ENCODE measurements at places on chromosomes 4 and X.

GRCh38 chr4:1113311-1114009 lies at the start of gene RNF212:
RNF212 (minus strand) TSS chr4:1113564; CDS start chr4:1113464, 100 bp downstream.
- peak; percentile 18 for DNase-seq

DNA sequence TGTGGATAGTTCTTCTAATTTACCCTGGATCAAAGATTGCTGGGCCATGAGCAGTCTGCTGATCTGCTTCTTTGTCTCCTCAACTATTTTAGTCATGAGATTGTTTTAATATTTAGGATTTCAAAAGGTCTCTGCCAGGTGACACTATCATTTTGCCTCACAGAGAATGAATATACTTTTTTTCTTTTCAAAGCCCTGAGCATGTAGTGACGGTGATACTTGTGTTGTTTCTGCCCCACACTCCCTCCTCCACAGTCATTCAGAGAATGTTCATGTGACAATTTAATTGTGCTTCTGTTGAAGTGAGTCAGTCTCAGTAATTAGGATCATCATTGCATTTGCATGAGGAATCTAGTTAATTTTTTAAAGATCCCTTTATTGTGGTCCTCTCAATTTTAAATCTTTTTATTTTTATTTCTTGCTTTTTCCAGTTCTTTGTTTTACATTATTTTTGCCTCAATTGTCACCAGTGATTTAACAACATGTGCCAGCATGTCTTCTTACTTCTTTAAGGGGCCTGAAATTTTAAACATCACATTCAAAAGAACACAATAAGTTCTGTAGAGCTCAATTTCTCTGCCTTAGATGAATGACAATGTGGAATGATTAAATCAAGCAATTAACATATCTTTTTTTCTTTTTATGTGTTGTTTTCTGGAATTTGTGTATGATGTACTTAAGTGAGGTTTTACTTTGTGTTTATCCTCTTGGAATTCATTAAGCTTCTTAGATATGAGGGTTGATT lies 12.3 kb downstream of the MMRN1 start:
- DNase-seq: peak; percentile 6

- no peak for DNase-seq
Measured at GRCh38 chr4:19429684-19430083, 822.0 kb upstream of the SLIT2 start.

DNA sequence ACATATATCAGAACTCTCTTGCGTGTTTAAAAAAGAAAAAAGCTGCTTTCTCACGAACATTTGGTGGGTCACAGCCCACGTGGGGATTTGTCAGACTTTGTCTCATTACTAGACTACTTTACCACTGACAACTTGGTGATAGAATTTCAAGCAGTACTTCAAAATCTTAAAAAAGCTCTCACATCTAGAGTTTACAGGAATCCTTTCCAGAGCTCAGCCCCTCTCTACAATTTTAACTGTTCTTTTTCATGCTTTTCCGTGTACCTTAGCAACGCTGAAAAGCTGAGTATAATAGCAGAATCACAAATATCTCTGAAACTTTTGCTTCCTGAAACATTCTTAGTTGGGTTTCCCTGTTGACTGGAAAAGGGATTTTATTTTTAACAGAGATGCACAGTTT lies 50.2 kb downstream of the SMAD1 start:
- no peak for DNase-seq

- peak; percentile 28 for DNase-seq
Measured at GRCh38 chr4:186400676-186401075, 134.7 kb downstream of the F11 start.

- DNase-seq: no peak
Measured at GRCh38 chr4:70110917-70111316, 43.1 kb upstream of the PRR27 start.

GRCh38 chr4:27830251-27830650 lies 969.6 kb downstream of the STIM2 start:
- DNase-seq: no peak

DNA sequence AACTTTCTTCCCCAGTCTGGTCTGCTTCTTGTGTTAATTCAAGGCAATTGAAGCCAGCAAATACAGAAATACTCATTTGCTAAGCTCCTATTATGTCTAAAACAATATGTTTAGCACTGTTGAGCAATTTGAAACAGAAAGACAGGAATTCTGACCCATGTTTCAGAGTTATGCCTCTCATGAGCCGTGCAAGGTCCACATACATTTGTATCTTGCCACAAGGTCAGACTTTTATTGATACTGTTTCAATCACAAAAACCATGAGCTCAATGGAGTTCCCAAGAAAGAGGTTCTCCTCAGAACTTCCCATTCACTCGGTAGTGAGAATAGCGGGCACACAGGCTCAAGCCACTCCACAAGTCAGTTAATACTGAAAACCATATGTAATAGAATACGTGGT lies 47.6 kb upstream of the SPRY1 start:
- DNase-seq: no peak

DNA sequence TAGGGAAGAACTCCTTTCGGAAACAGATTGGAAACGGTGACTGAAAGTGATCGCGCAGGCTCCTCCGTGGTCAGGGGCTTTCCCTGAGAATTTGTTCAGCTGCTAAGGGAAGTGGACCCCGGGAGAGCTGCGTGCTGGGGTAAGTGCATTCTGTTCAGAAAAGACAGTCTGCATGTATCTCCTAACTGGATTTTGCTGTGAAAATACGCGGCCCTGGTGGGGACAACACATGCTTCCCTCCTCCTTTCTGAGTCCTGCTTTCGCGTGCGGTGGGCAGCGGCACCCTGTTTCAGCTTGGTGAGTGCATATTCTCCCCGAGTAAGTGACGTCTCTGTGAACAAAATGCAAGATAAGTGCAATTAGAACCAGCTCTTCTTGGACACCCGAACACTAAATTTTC lies 195.6 kb downstream of the STIM2 start:
- no peak for DNase-seq

DNA sequence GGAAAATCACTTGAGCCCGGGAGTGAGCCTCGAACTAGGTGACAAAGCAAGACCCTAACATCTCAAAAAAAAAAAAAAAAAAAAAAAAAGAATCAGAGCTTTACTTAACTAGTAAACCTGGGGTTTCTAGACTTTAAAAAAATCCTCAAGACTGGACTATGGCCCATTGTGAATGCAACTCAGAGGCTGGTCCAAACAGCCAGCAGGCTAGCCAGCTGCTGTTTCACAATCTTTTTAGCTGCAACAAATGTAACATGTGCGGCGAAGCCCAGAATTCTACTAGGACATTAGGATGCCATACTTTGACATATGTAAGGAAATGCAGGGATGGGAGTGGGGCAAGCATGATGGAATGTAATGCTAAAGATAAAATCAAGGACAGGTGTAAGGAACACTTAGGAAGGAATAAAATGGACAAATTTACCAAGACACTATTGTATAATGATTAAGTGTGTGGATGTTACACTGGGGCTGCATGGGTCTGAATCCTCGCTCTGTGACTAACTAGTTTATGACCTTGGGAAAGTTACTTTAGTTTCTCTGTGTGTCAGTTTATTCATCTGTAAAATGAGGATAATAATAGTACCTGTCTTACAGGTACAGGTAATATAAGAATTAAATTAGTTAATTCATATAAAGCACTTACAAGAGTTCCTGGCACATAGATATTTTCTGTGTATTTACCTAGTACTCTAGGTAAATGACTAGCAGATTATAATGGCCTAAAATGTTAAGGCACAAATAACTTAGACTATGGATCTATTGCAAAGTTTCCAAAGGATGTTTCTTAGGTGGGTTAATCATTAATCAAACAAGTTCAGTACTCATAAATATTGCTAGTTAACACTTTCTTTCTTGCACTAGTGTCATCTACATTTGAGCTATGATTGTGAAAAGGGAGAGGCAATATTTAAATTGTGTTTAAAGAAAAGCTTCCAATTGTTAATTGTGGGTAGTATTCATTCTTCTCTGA lies 49.5 kb downstream of the HELQ start:
- DNase-seq: no peak

DNA sequence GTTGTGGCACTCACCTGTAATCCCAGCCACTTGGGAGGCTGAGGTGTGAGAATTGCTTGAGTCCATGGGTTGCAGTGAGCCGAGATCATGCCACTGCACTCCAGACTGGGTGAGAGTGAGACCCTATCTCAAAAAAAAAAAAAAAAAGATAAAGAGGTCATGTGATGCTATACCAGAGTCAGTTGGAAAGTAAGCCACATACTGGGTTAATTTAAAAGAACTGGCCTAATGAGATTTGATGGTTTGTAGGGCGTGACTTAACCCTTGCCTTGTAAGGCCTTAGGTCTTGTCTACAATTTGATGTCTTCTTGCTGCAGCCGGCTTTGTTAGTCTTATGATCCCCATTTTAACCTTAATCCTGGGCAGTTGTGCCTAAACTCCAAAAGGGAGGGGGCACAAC lies 5.2 kb downstream of the MGST2 start:
- no peak for DNase-seq

GRCh38 chr4:176289561-176289960 lies 20.5 kb upstream of the ASB5 start:
- no peak for DNase-seq

DNA sequence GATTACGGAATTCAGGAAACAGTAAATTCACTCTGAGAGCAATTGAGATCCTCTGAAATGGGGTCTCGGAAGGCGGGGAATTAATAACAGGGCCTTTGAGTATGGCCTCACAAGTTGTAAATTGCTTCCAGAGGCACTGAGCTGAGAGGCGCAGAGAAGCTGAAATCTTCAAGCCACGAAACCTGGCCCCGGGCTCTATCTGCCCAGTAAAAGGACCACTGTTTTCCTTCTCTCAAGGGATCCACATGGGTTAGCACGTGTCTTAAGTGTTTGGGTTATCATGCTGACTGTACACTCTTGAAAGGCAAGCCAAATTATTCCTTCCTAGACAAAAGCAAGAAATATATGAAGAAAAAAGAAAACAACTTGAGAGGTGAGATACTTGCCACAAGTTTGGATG lies 1012.9 kb upstream of the FTHL17 start:
- no peak for DNase-seq

DNA sequence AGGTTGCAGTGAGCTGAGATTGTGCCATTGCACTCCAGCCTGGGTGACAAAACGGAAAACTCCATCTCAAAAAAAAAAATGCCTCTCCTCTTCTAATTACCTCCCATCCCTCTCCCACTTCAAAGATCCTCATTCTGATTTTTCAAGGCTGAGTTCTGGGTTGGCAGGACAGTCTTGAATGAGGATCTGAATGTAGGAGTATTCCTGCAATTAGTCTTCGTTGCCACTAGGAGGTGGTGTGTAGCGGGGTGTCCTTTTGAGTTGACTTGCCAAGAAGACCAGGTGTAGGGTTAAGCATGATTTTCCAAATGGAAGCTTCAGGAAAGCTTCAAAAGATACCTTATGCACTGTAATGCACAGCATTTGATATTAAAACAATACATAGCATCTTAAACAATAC lies 169.9 kb downstream of the ASMT start:
- DNase-seq: no peak

DNA sequence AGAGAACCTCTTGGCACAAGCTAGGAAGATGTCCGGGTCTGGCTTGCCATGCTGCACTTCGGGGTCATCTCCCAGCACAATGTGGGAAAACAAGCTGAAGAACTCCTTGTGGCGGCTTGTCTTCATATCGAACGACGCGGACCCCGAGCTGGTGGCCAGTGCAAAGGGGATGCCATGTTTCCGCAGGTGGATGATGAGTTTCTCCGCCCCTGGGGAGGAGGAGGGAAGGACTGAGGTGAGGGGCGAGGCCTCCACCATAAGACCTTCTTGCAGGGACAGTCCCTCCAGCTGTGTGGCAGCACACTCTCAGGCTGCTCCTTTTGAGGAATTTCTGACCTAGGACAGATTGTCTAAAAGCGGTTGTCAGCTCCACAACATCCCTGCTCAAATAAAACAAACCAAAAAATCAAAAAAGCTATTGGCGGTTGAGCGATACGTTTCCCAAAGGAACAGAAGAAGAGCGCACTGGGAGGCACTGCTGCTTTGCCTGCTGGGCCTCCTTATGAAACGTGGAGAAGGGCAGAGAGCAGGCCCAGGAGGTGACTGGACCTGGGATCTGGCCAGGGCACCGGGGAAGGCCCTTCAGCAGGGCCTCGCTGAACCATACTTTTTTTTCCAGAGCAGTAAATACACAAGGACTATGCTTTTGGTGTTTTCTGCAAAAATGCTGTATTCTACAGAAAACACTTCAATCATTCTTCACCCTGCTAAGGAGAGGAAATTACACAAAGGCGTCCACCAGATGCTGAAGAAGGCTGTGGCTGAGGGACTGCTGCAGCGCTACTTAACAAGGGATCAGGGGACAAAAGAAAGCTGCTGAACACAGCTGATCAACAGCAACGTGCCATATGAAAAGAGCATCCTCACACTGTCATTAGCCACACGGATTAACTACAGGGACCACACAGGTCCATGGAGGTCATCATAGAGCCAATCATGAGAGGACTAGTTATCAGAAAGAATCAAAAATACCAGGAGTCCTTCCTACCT lies 70.0 kb upstream of the STS start:
- DNase-seq: no peak

DNA sequence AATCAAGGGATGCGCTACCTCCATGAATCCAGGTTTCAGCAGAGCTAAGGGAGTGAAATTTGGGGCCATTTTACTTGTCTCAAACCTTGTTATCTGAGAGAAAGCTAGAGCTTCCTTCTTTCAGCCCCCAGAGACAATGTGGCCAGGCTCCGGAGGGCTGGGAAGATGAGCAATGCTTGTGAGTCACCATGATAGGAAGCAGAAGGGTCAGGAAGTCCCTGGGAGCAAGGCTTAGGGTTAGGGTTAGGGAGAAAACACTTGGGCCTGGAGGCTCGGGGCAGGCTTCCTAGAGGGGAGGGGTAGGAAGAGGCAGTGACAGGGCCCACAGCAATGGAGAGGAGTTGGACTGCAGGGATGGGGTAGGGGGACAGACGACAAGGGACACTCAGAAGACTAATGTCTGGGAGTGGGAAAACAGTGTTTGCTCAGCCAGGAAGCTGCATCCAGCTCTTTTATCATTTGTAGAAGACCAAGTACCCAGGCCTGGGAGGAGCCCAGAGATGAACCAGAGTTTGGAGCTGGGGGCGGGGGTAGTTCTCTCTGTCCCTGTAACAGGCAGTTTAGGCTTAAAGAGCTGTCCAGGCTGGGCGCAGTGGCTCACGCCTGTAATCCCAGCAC lies 16.4 kb upstream of the PORCN start:
- DNase-seq: peak; percentile 49

- no peak for DNase-seq
Measured at GRCh38 chrX:72141372-72142004, 9.8 kb upstream of the RTL5 start.

DNA sequence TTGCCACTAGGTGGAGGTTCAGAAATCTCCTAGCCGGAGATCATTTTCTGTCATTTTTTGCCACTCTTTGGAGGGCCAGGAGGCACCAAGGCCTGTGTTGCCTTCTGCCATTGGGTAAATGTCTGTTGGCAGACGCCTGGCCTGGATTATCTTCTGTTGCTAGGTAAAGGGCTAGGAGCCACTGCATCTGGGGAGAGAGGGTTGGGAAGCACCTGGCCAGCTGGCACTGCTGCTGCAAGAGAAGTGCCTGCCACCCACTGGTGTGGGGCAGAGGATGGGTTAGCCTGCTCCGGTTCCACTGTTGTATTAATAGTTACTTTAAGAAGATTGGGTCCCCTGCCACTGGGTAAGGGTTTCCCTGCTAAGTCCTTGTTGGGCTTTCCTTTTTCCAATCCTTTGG lies 58.1 kb downstream of the AWAT2 start:
- DNase-seq: no peak

Data from fibroblast of skin of right quadriceps (primary cell).